ENCODE measurements at places on chromosomes 2 and 18.

DNA sequence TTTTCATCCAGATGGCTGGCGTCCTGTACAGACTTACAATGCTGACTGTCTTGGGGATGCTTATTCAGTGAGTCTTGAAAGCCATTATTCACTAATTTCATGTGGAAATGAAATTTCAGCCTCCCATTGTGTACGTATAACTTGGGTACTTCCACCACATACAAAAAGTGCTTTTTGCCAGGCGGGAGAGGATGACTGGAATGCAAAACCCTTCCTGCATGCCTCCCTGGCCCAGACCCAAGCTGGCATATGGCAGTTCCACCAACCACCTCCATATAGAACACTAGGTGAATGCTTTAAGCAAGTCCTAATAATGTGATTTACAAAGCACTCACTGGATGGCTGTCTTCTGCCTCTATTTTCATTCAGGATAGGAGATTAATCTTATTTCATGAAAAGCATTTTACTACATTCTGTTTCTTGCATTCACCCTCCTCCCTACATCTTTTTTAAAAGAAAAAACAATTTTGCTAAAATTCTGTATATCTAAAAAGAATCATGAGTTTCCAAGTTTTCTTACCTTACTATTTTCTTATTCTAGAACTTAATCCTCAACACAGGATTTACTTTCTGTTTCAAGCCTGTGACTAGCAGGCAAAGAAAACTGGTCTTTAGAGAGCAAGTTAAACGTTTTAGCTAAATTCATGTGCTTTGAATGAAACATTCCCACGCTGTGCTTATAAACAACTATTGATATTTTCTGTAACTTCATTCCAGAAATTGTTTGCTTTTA is 327.6 kb downstream of the NCKAP5 start:
- no peak for DNase-seq

DNA sequence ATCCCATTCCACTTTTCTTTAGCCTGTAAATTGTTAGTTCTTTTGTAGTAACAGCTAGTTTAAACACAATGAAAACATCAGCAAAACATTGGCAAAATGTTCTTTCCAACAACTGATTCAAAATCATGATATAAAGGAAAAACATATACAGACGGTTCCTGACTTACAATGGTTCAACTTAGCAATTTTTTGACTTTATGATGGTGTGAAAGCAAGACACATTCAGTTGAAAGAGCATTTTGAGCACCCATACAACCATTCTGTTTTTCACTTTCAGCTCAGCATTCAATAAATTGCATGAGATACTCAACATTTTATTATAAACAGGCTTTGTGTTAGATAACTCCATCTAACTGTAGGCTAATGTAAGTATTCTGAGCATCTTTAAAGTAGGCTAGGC is 185.1 kb downstream of the NOL4 start:
- DNase-seq: no peak

- DNase-seq: no peak
Measured at GRCh38 chr2:96485751-96486651, 19.2 kb downstream of the NEURL3 start.

- DNase-seq: no peak
Measured at GRCh38 chr2:65681503-65681902, 249.1 kb upstream of the SPRED2 start.

GRCh38 chr2:31381601-31382000 is 32.9 kb downstream of the XDH start:
- DNase-seq: no peak

DNA sequence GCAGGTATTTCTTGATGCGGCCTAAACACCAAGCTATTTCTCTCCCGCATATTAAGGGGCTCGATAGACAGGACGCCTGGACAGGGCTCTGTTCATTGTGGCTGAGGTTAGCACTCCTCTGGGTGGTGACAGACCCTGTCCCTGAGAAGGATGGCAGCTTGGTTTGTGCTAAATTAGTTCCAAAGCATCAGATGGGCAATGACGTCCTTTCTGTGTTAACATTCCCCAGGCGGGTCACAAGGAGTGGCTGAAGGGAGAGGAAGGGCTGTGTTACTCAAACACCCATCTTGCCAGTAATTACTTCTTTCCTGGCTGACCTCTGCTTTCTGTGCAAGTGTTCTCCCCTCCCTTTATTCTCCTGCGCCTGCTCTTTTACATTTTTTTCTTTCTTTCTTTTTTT is 75.0 kb downstream of the TMEM247 start:
- no peak for DNase-seq

- DNase-seq: no peak
Measured at GRCh38 chr2:134976074-134976702, 57.6 kb downstream of the CCNT2 start.

DNA sequence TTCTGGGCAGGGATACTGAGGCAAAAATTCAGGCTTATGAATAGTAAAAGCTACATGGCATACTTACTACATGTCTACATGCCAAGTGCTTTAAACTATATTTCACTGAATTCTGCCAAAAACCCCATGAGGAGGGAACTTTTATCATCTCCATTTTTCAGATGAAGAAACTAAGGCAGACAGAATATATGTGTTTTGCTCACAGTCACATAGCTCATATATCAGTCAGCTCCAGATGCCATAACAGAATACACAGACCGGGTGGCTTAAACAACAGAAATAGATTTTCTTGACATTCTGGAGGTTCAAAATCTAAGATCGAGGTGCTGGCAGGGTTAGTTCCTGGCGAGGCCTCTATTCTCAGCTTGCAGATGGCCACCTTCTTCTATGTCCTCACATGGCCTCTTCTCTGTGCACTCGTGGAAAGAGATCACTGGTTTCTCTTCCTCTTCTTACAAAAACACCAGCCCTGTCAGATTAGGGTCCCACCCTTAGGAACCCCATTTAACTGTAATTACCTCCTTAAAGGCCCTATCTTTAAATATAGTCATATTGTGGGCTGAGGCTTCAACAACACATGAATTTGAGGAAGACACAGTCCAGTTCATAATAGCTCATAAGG is 27.1 kb upstream of the CREB1 start:
- no peak for DNase-seq

DNA sequence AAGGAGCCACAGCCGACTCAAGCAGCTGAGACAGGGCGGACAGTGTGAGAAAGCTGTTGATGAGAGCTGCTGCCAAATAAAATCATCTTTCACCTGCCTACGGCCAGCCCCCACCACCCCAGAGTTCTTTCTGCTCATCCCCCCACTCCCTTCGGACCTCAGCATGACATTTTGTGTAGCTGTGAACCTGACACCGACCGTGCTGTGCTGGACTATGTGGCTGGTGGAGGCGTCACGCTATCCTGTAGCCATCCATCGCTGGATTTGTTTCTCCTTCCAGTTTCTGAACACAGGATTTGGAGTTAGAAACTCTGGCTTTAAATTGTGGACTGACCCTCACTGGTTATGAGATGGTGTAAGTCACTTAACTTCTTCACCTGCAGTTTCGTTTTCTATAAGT is 317.3 kb downstream of the DCDC2C start:
- DNase-seq: no peak

GRCh38 chr2:48248251-48248933 is 281.6 kb upstream of the STON1 start:
- peak; percentile 88 for DNase-seq

DNA sequence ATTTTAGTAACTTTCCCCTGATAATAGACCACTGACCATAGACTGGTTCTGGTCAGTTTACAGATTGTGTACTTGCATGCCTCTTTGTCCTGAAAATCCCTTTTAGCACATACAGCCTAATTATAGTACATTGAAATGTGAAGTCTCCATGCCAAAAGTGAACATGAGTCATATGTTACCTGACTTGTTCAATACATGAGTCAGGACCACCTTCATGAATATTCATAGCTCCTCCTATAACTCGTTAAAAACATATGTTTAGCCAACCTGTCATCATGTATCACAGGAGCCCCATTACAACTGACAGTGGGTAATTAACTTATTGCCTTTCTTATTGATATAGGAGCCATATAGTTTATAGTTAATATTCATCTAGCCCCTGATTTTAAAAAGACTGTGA is 78.6 kb downstream of the SH3YL1 start:
- no peak for DNase-seq

- no peak for DNase-seq
Measured at GRCh38 chr18:9348079-9348671, 13.6 kb downstream of the TWSG1 start.

- no peak for DNase-seq
Measured at GRCh38 chr2:71385012-71385411, 53.4 kb downstream of the ZNF638 start.

- DNase-seq: no peak
Measured at GRCh38 chr18:23634692-23635091, 28.0 kb downstream of the ANKRD29 start.

GRCh38 chr18:54004828-54005227 is 219.6 kb downstream of the MBD2 start:
- peak; percentile 17 for DNase-seq

- no peak for DNase-seq
Measured at GRCh38 chr2:23380562-23381065, 4.4 kb upstream of the KLHL29 start.

DNA sequence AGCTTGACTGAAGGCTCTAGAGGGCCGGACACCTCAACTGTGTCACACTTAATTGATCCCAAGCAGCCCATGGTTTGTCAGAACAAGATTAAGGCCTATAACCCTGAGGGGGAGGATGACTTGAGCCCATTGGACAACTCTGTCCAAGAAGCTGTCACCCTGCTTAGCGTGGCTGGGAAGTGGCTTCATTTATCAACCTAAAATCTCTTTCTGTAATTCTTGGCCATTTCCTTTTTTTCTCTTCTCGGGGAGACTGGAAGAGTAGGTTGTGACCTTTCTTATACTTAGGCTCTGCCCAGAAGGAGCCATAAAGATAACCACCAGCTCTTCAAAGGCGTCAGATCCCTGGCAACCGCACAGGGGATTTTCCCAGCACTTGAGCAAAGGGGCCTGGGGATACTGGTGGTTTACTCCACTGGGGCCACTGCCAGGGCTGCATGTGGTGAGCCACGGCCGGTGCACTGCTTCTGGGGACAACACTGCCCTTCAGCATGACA is 265.5 kb downstream of the CYRIA start:
- DNase-seq: no peak

- DNase-seq: no peak
Measured at GRCh38 chr2:127358044-127358443, 29.7 kb downstream of the MAP3K2 start.

- no peak for DNase-seq
Measured at GRCh38 chr2:143719406-143719805, 590.2 kb downstream of the ARHGAP15 start.

DNA sequence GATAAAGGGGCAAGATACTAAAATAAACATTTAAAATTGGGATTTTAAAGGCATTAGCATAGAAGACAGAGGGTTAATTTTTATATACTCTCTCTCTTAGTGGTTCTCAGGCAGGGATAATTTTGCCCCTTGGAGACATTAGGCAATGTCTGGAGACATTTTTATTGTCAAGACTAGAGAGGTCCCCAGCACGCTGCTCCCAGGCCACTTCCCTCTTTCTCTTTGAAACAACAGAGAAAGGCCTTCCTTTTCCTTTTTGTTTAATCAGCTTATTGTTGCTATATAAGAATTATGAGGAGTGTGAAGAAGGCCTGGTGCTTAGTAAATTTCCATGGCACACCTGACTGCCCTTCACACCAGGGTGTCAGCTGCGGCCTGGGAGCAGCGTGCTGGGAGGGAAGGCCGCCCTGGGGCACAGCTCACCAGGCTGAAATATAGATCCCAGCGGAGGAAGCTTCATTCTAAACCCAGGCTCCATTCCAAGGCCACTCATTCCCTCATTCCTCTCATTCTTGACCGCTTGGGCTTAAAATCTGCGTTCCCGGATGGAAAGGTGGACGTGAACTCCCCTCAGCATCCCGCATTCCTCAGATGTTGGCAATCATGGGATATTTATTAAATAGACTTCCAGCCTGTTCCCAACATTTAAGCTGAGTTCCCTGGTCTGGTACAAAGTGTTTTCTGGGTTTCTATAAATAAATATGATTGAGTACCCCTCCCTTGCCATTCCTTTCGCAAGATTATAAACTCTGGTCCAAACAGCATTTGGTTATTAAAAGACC is 22.5 kb downstream of the SLC14A2 start:
- no peak for DNase-seq

GRCh38 chr2:3189076-3189591 is 188.5 kb downstream of the EIPR1 start:
- DNase-seq: no peak

DNA sequence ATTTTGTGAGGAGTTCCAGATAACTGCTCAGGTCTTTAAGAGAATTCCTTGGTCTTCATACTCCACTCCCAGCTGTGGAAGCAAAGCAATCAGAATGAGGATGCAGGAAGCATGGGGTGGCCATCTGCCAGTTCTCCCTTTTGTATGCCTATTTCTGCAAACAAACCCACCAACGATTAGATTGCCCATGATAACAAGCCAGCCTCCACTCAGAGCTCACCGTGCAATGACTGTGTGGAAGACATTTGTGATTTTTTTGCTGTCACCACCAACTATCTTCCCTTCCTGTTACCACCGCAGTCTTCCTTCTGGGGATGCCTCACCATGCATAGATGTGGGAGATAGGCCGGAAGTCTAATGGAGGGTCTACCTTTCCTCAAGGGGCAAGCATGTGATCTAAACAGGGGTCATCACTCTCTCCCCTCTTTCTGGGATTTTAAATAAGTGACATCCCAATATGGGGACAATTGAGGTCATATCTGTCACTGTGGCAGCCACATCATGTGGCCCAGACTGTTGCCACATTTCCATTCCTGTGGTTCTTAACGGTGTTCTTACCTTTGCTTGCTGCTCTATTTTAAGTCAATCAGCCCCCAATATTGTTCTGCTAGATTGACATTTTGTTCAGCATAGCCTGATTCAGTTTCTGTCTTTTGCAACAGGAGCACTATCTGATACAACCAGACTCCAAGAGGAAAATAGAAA is 4.4 kb downstream of the AFF3 start:
- DNase-seq: no peak

DNA sequence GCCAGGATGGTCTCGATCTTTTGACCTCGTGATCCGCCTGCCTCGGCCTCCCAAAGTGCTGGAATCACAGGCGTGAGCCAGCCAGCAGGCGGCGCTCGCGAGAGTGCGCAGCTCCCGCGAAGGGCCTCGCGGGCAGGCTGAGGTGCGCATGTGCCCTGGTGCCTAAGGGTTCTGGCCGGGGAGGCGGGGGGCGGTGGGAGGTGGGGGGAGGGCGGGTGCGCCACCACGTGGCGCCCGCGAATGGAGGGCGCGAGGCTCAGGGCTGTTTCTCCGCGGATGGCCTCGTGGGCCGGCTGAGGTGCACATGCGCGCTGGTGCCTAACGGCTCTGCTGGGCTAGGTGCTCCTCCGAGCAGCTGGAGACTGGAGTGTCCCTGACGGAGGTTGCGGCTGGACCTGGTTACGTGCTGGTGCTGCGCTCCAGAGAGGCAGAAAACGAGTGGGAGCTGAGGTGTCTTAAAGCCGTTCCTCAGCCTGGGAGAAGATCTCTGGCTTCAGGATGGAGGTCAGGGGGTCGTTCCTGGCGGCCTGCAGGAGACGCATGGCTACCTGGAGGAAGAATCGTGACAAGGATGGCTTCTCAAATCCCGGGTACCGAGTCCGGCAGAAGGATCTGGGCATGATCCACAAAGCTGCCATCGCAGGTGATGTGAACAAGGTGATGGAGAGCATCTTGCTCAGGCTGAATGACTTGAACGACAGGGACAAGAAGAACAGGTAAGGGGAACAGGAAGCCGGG is at the start of gene ANKRD62:
ANKRD62 (plus strand) TSS at position 324 of the 738 bp plus-strand sequence; CDS start at position 499, 175 bp downstream.
- no peak for DNase-seq

- no peak for DNase-seq
Measured at GRCh38 chr2:240303896-240304745, 131.3 kb upstream of the GPC1 start.

All from NCI-H446 (cell line).